Esophagus muscularis mucosa (tissue), 4 donors: ENCODE measurements at places on chromosomes 13 and 19.

- DNase-seq: no peak
Observed at GRCh38 chr13:107907065-107907805, 308.1 kb downstream of the LIG4 start.

- no peak for DNase-seq
Observed at GRCh38 chr13:20373861-20374260, 141.7 kb upstream of the GJB6 start.

DNA sequence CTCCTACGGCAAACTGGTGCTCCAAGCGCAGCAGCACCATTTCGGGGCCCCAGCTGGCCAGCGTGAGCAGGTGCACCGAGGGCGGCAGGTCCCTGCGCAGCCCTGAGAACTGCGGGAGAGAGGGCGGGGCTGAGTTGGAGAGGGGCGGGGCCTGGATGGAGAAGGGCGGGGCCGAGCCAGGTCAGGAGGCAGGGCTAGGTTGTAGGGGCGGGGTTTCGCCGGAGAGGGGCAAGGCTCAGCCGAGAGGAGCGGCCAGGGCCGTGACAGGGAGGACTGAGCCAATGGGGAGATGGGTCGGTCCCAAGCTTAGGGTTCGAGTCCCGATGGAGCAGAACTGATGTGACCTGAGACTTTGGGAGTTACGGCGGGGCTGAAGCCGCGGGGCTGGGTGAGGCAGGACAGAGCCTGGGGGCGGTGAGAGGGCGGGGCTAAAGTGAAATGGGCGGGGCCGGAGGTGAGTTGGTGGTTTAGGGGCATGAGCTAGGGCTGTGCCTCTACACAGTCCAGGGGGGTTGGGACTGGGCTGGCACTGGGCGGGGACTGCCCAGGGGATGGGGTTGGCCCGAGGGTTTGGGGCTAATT, 19.0 kb downstream of the MAN2B1 start:
- DNase-seq: no peak

DNA sequence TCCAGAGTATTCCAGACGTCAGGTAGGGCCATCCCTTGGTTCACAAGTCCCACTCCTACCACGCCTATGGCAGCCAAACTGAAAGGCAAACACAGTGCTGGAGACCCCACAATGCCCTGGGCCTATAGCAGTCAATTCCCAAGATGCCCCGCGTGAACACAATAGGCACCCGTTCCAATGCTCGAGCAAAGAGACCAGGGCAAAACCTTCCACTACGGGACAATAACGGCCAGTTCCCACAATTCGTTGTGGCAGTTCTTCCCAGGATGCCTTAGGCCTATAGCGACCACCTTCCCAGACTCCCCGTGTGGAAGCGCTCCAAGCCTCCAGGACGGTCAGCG, 538 bp downstream of the ZNF428 start:
- DNase-seq: no peak

GRCh38 chr13:113342820-113343691, 20.9 kb downstream of the GRTP1 start:
- DNase-seq: no peak

- DNase-seq: no peak
Observed at GRCh38 chr19:47541518-47541917, 26.7 kb upstream of the NAPA start.

DNA sequence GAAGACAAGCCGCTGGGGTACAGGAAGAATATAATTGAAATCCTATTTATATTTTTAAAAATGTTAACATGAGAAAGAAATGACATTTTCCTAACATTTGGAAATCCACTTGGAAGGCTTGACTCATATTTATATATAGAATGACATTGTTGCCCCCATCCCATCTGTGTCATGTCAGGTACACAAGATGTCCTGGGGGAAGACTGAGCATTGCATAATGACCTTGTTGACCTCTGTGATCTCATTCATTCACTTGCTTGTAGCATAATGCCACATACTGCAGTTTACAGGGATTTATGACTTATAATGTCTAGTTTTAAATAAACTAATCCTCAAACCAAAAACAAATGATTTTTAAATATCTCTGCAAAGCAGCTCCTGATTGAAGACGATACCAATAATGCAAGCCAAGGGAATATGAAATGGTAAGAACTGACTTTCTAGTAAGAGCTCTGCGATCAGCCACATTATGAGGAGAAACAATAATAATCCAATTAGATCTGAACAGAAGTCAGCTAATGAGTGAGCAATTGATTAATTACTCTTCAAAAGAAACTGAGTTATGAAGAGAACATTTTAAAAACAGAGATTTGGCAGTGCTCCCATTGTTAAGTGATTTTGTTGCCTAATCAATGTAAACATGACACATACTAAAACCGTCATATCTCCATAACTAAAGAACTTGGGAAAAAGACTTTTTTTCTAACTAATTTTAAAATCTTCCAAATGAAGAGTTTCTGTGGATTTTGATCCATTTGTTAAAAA, 21.2 kb upstream of the VWA8 start:
- no peak for DNase-seq

GRCh38 chr19:44575116-44575700, 38.2 kb upstream of the IGSF23 start:
- no peak for DNase-seq

DNA sequence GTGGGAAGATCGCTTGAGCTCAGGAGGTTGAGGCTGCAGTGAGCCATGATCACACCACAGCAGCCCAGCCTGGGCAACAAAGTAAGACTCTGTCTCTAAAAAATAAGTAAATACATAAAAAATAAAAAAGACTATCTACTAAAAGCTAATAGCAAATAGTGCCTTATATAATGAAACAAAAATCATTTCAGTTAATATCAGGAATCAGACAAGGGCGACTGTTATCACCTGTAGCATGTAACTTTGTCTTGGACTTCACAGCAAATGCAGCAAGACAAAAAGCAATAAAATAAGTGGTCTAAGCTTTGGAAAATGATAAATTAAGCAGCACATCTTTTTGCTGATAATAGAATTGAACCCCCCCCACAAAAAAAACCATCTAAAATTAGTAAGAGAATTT, 21.2 kb upstream of the GPI start:
- DNase-seq: no peak

DNA sequence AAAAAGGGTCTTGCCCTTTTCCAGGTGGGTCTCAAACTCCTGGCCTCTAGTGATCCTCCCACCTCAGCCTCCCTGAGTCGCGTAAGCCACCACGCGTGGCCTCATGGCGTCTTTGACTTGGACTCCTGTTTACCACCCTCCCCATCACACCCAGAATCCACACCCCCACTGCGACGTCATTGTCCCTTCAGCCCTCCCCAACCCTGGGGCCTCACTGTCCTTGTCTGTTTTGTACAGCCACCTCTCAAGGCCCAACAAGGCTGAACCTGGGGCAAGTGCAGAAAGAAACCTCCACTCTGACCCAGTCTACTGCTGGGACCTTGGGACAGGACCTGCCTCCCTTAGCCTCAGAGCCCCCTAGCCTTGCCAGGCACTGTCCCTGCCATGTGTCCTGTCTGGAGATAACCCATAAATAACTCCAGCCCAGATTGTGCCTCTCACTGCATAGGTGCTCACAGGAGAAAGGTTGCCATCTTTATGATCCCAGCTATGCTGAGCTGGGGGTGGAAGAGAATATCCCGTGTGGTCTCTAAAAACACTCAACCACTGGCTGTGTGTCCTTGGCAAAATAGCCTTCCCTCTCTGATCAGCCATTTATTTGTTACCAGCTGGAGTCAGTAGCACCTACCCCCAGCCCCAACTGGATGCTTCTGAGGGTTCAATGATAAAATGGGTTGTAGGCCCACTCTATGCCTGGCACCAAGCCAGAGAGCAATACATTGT, 1.8 kb upstream of the IFI30 start:
- no peak for DNase-seq

GRCh38 chr13:51767100-51767499, 36.9 kb downstream of the DHRS12 start:
- peak; percentile 37 for DNase-seq

DNA sequence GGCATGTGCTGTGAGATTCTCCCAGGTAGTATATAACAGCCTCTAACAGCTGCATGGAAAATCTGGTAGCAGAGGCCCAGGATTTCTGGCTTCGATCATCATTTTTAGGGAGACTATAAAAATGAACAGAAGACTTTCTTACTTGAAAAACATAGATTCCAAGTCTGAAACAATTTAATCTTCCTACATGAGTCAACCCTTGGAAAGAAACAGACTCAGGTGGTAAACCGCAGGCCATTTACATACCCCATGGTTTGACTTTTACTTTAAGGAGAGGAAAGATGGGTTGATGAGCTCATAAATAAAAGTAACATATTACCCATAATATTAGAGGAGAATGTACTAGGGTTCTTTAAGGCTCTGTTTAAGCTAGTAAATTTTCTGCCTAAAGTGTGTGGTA, 121.6 kb downstream of the CYSLTR2 start:
- peak; percentile 10 for DNase-seq
